ENCODE measurements at places on chromosomes 3 and 15.

- no peak for DNase-seq
Measured at GRCh38 chr3:134406331-134407238, 32.3 kb upstream of the AMOTL2 start.

DNA sequence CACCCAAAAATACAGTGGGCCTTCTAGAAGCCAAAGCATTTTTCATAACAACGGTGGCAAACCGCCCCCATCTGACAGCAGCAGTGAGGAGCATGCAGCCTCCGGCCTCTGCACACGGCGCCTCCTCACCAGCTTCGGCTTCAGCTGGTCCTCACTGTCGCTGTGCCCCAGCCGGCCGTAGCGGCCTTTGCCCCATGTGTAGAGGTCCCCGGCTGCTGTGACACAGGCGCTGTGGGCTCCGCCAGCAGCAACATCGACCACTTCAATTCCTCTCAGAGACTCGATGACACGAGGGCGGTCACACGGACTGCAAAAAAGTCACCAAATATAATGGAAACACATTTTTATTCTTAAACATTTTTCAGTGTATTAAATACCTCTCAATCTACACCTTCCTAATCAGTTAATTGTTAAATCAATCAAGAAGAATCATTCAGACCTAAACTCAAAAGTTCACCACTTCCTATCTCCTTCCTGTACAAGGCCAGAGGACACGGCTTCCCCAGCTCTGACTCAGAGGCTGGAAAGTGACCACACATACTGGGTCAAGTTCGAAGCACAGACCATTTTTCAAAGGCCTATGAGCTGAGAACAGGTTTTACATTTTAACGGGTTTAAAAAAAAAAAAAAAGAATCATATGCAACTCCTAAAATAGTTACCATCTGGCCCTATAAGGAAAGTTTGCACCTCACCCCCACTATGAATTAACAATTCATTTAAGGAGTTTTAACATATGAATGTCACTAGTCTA, 33.6 kb upstream of the OCA2 start:
- no peak for DNase-seq

DNA sequence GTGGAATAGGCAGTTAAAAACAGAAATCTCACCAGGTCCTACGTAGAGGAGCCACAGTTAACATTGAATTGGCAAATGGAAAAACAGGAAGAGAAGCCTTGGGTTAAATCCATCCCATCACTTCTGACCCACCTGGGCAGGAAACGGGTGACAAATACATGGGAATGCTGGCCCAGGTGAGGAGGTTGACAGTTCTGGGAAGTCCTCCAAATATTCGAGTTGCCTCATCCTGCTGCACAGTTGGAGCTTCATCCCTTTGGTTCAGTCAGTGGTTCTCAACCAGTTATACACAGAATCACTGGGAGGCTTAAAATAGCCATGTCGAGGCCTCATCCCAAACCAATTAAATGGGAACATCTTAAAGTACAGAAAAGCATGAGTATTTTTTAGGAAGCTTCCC, 5.3 kb downstream of the MYZAP start:
- no peak for DNase-seq

DNA sequence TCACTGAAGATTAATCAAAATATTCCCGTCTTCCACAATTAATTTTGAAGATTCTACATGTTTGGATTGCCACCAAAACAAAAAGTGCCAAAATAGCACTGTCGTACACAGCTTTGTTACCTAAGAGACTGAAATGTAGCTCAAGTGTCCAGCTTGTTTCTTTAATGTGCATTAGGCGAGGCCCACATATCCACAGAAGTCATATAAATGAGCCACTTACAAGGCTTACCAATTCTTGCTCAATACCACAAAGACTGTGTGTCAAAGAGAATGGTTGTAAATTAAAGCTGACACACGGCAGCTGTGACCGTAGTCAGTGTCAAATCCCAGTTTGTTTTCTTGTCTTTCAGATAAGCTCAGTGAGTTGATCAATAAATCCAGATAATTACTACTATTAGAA, 639.4 kb upstream of the TBL1XR1 start:
- no peak for DNase-seq

DNA sequence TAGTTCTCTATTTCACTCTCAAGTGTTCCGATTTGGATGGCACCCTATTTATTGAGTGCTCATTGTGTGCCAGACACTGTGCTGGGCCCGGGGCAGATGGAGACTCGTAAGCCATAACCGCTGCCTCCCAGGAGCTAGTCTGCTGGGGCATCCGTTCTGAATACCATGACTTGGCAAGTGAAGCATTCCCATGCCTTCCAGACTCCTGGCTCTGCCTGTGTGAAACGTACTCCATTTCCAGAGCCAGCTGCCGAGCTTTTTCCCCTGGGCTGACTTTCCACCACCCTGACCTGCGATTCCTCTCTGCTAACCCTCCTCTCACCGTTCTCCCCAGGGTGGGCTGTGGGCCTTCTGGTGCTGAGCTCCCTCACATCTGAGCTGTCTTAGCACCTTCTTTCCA, 303.1 kb upstream of the CTDSPL start:
- no peak for DNase-seq

DNA sequence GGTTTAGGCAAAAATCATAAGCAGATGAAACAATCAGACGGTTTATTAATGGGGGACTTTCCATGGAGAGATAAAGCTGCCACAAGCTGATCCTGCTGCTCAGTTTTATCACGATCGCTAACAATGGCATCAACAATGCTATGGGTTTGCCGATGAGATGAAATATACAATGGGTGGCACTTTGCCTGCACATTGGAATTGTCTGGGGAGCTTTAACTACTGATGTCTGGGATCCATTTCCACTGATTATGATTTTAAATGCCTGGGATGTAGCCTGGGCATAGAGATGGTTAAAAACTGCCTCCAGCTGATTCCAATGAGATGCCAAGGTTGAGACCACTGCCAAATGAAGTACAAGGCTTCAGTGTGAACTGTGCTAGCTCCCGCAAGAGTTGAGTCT, 30.8 kb downstream of the CRYGS start:
- DNase-seq: no peak

GRCh38 chr3:36969540-36970432, 23.1 kb downstream of the EPM2AIP1 start:
- DNase-seq: peak; percentile 27

DNA sequence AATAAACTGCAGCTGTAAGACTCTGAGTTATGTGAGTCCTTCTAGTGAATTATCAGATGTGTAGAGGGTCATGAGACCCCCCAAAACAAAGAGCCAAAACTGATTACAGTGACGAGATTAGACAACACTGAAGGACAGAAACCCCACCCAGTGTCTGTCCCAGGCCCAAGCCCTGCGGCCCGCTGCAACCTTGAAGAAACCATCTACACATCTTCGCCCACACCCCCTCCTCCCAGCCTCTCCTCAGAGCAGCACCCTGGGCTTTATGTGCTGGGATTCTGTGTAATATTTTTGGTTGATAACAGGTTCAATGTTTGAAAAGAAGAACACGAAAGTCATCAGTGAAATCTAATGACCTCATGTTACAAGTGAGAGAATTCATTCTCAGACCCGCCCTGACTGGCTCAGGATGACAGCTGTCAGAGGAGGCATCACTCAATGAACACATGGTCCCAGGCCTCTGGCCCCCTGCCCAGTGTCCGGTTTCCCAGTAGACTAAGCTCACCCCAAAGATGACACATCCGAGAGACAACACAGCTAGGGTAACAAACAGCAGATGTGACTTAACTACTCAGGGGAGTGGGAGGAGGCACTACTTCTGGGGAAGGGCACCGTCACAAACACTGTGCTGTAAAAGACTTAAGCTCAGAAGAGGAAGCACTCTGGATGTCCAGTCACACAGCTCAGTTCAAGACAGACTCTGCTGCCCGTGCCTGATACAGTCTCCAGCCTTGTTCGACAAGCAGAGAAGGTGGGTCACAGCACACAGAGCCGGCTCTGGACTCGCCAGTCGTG, 48.9 kb downstream of the NIPA2 start:
- DNase-seq: no peak

DNA sequence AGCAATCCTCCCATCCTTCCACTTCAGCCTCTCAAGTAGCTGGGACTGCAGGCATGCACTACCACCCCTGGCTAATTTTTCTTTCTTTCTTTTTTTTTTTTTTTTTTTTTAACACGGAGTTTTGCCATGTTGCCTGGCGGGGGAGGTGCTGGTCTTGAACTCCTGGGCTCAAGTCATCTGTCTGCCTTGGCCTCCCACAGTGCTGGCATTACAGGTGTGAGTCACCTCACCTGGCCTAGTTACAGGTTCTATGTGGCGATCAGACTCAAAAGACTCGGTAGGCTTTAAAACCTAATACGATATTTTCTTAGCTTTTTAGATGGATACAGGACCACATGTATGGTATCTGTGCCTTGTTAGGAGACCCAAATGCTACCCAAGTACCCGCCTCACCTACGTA, 14.0 kb upstream of the SLC25A26 start:
- no peak for DNase-seq

GRCh38 chr15:69729167-69729748, 276.6 kb downstream of the RPLP1 start:
- DNase-seq: peak; percentile 59

DNA sequence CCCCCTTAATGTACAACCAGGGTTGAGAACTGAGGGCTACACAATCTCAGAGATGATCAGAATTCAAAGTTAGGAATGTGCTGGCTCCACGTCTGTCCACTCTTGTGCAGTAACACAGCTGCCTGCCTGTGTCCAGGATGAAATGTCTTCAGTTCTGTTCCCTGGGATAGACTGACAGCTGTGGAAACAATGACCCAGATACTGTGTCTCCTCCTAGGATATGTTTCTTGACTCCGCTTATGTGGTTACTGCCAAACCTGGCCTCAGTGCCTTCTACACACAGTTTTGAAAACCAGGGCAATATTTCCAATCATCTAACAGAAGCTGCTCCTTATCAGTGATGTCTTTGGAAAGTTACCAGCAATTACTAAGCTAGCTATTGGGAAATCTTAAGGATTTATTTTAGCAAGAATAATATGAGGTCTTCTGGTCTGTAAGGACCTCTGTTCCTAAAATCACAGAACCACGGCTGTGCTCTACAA, 67.6 kb downstream of the NOX5 start:
- DNase-seq: no peak

- DNase-seq: no peak
Measured at GRCh38 chr3:12659316-12660015, 4.5 kb downstream of the RAF1 start.

DNA sequence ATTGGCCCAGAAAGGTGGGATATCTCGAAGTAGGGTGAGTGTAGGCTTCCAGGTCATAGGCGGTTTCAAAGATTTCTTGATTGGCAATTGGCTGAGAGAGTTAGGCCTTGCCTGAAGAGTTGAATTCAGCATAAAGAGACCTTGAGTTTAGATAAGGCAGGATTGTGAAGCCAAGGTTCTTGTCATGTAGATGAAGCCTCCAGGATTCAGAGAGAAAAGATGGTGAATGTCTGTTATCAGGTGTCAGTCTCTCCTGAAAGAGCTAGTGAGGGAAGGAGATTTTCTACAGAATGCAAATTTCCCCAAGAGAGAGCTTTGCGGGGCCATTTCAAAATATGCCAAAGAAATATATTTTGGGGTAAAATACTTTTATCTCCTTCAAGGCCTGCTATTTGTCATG, 217.0 kb upstream of the TLE3 start:
- DNase-seq: no peak

DNA sequence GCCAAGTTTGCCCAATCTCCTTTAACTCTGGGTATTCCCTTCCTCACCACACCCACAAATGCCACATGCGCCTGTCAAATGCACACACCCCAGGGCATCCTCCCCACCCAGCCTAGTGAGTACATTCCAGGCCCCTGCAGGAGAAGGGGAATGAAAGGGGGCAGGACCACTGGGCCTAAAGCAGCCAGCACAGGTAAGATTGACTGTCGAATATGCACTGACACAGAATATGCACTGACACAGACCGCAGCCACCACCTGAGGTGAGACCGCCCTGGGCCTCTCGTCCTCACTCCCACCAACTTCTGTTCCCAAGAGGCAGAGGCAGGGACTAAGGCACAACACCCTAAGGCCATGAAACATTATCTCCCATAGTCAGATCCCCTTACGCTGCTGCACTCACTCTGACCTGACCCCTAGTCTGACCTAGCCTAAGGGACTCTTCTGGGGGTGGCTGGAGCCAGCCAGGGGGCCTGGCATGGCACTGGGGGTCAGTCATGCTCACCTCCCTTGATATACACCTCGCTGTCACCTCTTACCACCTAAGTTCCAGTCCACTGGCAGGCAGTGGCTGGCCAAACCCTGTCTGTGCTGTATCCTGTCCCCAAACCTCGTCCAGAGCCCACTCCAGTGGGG, 10.8 kb downstream of the AP3B2 start:
- no peak for DNase-seq

DNA sequence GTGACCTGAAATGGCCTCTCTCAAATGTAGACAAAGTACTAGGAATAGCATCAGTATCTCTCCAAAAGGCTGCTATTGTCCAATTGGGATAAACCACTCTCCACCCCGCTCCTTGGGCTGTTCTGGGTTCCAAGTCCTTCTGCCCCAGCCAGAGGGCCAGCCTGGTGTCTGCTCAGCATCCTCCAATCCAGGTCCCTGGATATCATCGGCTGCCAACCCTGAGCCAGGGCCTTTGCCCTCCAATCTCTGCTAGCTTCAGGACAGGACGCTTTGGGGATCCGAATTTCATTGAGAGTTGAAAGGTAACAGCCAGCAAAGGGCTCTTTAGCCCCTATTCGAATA, 119.3 kb upstream of the ADPGK start:
- no peak for DNase-seq

DNA sequence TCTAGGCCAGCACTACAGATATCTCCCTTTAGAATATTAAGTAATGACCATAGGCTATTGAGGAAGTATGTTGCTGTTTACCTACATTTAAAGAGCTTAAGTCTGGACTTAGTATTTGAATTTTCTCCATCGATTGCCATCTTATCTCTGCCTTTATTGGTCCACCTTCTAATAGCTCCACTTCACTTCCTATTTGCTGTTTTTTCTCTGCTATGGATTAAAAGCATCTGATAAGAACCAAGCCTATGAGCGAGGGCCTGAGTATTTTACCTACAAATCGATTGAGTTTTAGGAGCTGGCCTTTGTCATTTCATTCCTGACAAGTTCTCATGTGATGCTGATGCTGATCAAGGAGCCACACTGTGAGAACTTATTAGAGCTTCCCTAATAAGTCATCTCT, 52.6 kb upstream of the AKAP13 start:
- DNase-seq: no peak

GRCh38 chr15:67043939-67044771, 21.2 kb upstream of the SMAD3 start:
- DNase-seq: no peak

- DNase-seq: no peak
Measured at GRCh38 chr15:86316726-86317383, 237.2 kb downstream of the AGBL1 start.
